Activated B cell treated with CpG ODN at 0.5 μM for 24 hours (primary cell): ENCODE measurements at places on chromosomes 5 and 9. TPM values are rescaled to one million over a fixed set of nuclear protein-coding genes. Genes with fewer than 3 reads are reported as not detected.

The TTC16 gene
- total RNA-seq, result not detected in 2 replicates

The PCDHB7 gene
- total RNA-seq, result not detected in 2 replicates

The TAS2R1 gene
- total RNA-seq, result not detected in 2 replicates

The TMEM174 gene
- total RNA-seq, result not detected in 2 replicates

The CFAP77 gene
- total RNA-seq, result not detected in 2 replicates

The TLN1 gene
- 327 and 362 TPM in 2 replicates for total RNA-seq

The CCDC112 gene
- total RNA-seq, result 5.2 and 5.3 TPM in 2 replicates

The DRD1 gene
- total RNA-seq, result not detected in 2 replicates

The SPATA31A3 gene
- not detected in 2 replicates for total RNA-seq

The SLC25A2 gene
- total RNA-seq, result 2.6 and 3.9 TPM in 2 replicates
